Trophoblast cell (in vitro differentiated cells and primary cell): ENCODE measurements at places on chromosomes 7 and 10.

- peaks cover 21% of the 10 kb centered on the region for H3K36me3 ChIP-seq
- H3K4me1 ChIP-seq: no peaks in the 10 kb centered on the region
- no peak overlapping the region for H3K4me3 ChIP-seq
- H3K27me3 ChIP-seq: no peaks in the 10 kb centered on the region
These were observed 58.9 kb downstream of the FAM53B start for GRCh38 chr10:124685261-124685660.

DNA sequence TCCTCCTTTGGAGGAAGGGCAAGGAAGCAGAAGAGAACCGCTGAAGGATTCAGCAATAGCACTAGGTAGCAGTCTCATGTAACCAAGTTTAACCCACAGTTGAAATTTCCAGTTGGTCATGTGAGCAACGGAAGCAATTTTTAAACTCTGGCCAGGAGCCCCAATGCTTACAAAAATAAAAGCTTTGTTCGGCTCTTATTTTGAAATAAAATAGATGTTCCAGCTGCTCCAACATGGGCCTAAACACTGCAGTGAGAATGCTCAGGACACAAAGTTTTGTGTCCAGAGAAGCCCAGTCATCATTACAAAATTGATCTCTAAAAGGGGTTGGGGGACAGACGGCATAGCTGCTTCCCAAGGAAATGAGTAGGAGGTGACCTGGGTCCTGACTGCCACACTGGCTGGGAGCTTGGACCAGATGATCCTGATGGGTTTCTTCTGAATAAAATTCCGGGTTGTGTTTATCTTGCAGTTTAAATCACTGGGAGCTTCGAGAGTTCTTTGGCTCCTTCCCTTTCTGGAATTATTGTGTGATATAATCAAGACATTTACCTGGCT, 452 bp upstream of the TMEM140 start:
- no peaks in the 10 kb centered on the region for H3K27me3 ChIP-seq
- no peak overlapping the region for H3K4me3 ChIP-seq
- no peaks in the 10 kb centered on the region for H3K36me3 ChIP-seq
- no peak for DNase-seq

DNA sequence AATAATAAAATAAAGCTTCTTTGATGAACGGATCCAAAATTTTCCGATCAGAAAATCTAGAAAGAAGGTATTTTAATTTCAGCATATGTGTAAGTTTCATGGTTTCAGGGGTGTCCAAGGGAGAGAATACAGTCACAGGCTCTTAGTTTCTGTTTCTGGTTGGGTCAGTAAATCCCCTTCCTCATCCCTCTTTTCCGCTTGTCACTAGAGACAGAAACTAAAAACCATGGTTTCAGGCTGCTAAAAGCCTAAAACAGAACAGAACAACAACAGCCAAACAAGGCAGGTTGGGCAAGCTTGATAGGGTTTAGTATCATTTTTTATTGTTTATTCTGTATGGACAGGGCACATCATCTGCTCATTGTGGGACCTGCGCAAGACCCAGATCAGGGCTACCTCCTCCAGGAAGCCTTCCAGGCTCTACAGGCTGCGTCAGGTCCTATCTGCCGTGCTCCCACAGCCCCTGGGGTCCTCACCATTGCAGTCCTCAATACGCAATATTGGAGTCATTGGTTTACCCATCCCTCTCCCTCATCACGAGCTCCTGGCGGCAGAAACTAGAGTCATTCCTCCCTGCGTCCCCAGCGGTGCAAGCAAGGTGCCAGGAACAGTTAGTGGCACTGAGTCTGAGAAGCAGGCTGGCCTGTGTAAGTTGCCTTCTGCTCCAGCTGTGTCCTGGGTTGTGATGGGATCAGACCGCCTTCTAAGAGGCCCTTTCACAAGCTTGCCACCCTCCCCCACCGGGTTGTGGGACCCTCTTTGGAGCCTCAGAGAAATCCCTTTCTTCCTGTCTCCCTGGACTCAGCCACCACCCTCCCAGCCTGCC, 70.2 kb upstream of the CUX1 start:
- no peak for DNase-seq
- H3K4me3 ChIP-seq: no peak overlapping the region
- no peaks in the 10 kb centered on the region for H3K27me3 ChIP-seq
- H3K27ac ChIP-seq: no peak overlapping the region

DNA sequence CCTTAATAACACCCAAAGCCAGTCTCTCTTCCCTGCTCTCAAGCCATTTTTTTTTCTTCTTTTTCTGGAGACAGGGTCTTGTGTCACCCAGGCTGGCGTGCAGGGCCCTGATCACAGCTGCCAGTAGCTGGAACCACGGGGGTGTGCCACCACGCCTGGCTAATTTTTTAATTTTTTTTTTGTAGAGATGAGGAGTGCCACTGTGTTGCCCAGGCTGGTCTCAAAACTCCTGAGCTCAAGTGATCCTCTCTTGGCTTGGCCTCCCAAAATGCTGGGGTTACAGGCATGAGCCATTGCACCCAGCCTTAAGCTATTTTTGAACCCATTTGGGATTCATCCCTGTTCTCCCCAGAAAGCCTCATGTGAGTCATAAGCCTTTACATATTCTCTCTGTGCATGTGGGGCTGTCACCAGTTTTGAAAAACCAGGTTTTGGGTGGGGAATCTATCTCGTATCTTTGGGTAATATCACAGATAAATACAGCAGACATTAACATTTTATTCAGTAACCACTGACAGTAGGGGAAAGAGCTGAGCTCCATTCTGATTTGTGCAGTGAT, 15.5 kb downstream of the ZNF487 start:
- H3K36me3 ChIP-seq: no peaks in the 10 kb centered on the region
- no peaks in the 10 kb centered on the region for H3K27me3 ChIP-seq
- DNase-seq: no peak
- H3K27ac ChIP-seq: no peak overlapping the region

DNA sequence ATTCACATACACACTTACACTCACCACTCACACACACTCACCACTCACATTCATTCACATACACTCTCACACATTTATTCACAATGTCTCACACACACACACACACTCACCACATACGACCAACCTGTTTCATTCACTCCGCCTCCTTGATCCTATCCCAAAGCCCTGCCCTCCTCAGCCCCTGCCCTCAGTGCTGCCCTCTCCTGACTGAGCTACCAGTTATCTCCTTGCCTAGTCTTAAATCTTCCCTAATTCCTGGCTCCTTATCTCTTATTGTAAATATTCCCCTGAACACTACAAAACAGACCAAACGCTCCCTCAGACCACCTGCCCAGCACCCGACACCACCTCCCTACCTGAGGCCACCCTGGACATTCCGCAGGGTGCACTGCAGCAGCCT, 26.1 kb upstream of the C10orf120 start:
- H3K27me3 ChIP-seq: no peaks in the 10 kb centered on the region
- H3K27ac ChIP-seq: no peak overlapping the region
- no peak for DNase-seq
- no peaks in the 10 kb centered on the region for H3K4me1 ChIP-seq

- H3K27ac ChIP-seq: no peak overlapping the region
- no peak for DNase-seq
- no peaks in the 10 kb centered on the region for H3K4me1 ChIP-seq
- no peak overlapping the region for H3K4me3 ChIP-seq
- H3K36me3 ChIP-seq: no peaks in the 10 kb centered on the region
- no peaks in the 10 kb centered on the region for H3K27me3 ChIP-seq
These were observed 24.0 kb upstream of the HABP2 start for GRCh38 chr10:113528876-113529275.

- peaks cover 2% of the 10 kb centered on the region for H3K36me3 ChIP-seq
- H3K27me3 ChIP-seq: no peaks in the 10 kb centered on the region
- H3K27ac ChIP-seq: no peak overlapping the region
- no peak overlapping the region for H3K4me3 ChIP-seq
- no peak for DNase-seq
These were observed 39.0 kb upstream of the STRIP2 start for GRCh38 chr7:129394982-129395914.

GRCh38 chr10:38093816-38094157, 350 bp upstream of the ZNF37A start:
- no peak overlapping the region for H3K4me3 ChIP-seq
- H3K27ac ChIP-seq: no peak overlapping the region
- peaks cover 4% of the 10 kb centered on the region for H3K4me1 ChIP-seq
- H3K27me3 ChIP-seq: no peaks in the 10 kb centered on the region
- H3K36me3 ChIP-seq: peaks cover 1% of the 10 kb centered on the region
